Activated B cell treated with CpG ODN at 0.5 μM for 24 hours (primary cell): ENCODE measurements at places on chromosomes 6 and 20. TPM values are rescaled to one million over a fixed set of nuclear protein-coding genes. Genes with fewer than 3 reads are reported as not detected.

IL17F gene
- not detected in 2 replicates for total RNA-seq

FRK gene
- total RNA-seq, result 0.31 and 0.37 TPM in 2 replicates

AGPAT4 gene
- 2.8 and 4.7 TPM in 2 replicates for total RNA-seq

ERVFRD-1 gene
- total RNA-seq, result not detected in 2 replicates

PDE7B gene
- total RNA-seq, result 1.5 and 1.8 TPM in 2 replicates

POLR1H gene
- 44.1 and 50.5 TPM in 2 replicates for total RNA-seq
